ENCODE measurements at places on chromosomes 12 and 14.

DNA sequence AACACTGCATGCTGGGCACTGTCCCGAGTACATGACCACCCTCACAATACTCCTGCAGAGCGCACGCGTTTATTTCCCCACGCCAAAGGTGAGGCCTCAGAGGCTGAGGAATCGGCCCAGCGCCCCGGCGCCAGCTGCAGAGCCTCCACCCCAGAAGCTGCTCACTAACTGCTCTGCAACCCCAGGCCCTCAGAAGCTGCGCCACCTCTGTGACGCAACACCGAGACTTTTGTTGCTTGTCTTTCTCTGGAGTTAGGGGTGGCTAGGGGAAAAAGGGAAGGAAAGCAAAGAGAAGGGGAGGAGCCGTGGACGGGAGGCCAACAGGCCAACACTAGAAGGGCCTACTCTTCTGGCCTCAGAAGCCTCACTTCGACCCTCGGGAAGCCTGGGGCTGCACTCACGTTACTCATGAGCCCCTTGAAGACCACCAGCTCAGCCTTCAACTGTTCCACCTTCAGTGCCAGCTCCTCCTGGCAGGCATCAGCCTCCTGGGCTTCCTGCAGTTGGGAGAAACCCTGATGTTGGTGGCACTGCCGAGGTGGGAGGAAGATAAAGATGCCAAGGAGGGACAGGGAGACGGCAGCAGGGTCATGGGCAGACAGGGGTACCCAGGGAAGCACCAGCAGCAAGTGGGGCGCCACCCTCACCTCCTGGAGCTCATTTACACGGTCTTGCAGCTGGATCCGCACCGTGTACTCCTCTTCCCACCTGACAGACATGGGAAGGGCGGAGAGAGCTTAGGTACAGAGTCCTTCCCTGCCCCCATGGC is 5.4 kb downstream of the IFFO1 start:
- DNase-seq, result no peak

DNA sequence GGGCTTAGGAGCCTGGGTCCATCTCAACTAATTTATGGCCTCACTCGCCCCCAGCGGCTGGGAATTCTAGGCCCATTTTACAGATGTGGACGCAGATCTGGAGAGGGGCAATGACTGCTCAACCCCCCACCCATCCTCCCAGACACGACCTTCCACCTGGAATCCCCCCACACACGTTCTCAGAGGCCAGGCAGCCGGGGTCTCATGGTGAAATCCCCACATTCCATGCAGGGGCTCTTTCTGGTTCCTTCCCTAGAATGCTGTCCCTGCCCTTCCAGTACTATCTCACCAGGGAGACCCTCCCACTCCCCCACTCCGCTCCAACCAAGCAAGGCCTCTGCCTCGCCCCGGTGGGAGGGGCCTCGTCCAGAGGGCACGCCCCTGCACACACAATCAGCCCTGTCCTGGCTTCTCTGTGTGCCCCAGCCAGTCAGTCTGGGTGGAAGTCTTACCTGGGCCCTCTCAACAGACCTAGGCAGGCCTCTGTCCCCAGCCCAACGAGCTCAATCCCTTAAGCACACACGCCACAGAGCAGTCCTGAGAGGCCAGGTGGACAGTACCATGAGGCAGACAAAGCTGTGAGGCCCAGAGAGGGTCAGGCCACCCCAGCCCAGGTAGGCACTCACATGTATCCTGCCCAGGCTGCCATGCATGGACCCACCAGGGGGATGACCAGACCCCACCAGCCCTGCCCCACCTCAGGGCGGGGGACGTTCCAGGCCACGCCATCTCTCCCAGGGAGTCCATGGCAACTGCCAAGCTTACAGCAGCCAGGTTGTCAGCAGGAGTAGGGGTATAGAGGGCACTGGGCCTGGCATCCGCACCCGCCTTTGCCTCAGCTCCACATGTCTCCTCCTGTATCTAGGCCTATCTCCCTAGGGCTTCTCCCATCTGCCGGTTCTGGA is 1.3 kb upstream of the ANKRD9 start:
- no peak for DNase-seq

- no peak for DNase-seq
These were observed 368.8 kb downstream of the SYT1 start for GRCh38 chr12:79233341-79233781.

- DNase-seq, result no peak
These were observed 1464.1 kb upstream of the FLRT2 start for GRCh38 chr14:84065811-84066210.

Measured in LNCaP clone FGC (cell line).